ENCODE measurements at places on chromosomes 1 and 21. TPM values are rescaled to one million over a fixed set of nuclear protein-coding genes. Genes with fewer than 3 reads are reported as not detected.

The ITGB2 gene
- 11.3 TPM for polyA plus RNA-seq

The B4GALT3 gene
- polyA plus RNA-seq, result 52.8 TPM

The TMOD4 gene
- not detected for polyA plus RNA-seq

The CR2 gene
- polyA plus RNA-seq, result 0.17 TPM

The DHRS3 gene
- 15.9 TPM for polyA plus RNA-seq

The CHRM3 gene
- 1.1 TPM for polyA plus RNA-seq

The KCNE2 gene
- polyA plus RNA-seq, result not detected

The NMNAT2 gene
- 12.3 TPM for polyA plus RNA-seq

The GCSAML gene
- not detected for polyA plus RNA-seq

The ETS2 gene
- 88.1 TPM for polyA plus RNA-seq

The DMRTB1 gene
- polyA plus RNA-seq, result not detected

The PSRC1 gene
- polyA plus RNA-seq, result 77.5 TPM

The SPATA21 gene
- not detected for polyA plus RNA-seq

The FCRL2 gene
- polyA plus RNA-seq, result not detected

The KMO gene
- not detected for polyA plus RNA-seq

The COA7 gene
- 11.9 TPM for polyA plus RNA-seq

The MYBPH gene
- polyA plus RNA-seq, result not detected

The HCN3 gene
- 22.3 TPM for polyA plus RNA-seq

The AJAP1 gene
- 2.3 TPM for polyA plus RNA-seq

The CELSR2 gene
- polyA plus RNA-seq, result 109 TPM

The TMEM240 gene
- 33.9 TPM for polyA plus RNA-seq

The KCNT2 gene
- polyA plus RNA-seq, result 2.0 TPM

The AMY1B gene
- polyA plus RNA-seq, result not detected

The FLG2 gene
- polyA plus RNA-seq, result not detected

The CLCNKB gene
- 0.44 TPM for polyA plus RNA-seq

The TIAM1 gene
- 47.1 TPM for polyA plus RNA-seq

The OR2L2 gene
- polyA plus RNA-seq, result not detected

The CGN gene
- polyA plus RNA-seq, result 7.1 TPM

The ENO1 gene
- 1,172 TPM for polyA plus RNA-seq

The MMEL1 gene
- 1.3 TPM for polyA plus RNA-seq

The C8A gene
- not detected for polyA plus RNA-seq

The PTPN22 gene
- polyA plus RNA-seq, result not detected

The CYP2J2 gene
- 11.3 TPM for polyA plus RNA-seq

The SMIM11 gene
- polyA plus RNA-seq, result 16.8 TPM

The PAFAH2 gene
- polyA plus RNA-seq, result 8.7 TPM

The GSTM2 gene
- 63.2 TPM for polyA plus RNA-seq

The YY1AP1 gene
- 70.1 TPM for polyA plus RNA-seq

The PAX7 gene
- polyA plus RNA-seq, result 0.34 TPM

The HPDL gene
- polyA plus RNA-seq, result 9.4 TPM

The FAM72A gene
- 10.6 TPM for polyA plus RNA-seq

The CSMD2 gene
- 7.8 TPM for polyA plus RNA-seq

The TARBP1 gene
- polyA plus RNA-seq, result 5.4 TPM

Measured in brain (organoid and tissue), 16 donors.